Activated T-cell treated with anti-CD3 and anti-CD28 coated beads for 4 hours (primary cell): ENCODE measurements at places on chromosomes 6 and 20.

GRCh38 chr20:8148501-8148900 lies 16.4 kb downstream of the PLCB1 start:
- no peak for DNase-seq

DNA sequence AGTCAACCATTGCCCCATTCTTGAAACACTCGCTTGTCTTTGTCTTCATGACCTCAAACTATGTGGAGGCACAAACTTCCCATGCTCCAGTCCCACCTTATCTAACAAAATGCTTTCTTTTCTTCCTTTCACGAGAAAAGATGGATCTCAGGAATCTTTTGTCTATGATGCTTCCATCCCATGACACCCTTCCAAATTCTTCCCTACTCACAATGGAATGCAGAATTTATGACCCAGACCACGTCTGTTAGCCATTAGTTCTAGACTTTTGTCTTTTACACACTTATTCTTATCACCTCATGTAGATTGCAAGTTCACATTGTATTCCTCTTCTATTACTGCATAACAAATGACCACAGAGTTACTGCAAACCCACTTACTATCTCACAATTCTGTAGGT lies 24.2 kb upstream of the LAMP5 start:
- DNase-seq, result no peak

DNA sequence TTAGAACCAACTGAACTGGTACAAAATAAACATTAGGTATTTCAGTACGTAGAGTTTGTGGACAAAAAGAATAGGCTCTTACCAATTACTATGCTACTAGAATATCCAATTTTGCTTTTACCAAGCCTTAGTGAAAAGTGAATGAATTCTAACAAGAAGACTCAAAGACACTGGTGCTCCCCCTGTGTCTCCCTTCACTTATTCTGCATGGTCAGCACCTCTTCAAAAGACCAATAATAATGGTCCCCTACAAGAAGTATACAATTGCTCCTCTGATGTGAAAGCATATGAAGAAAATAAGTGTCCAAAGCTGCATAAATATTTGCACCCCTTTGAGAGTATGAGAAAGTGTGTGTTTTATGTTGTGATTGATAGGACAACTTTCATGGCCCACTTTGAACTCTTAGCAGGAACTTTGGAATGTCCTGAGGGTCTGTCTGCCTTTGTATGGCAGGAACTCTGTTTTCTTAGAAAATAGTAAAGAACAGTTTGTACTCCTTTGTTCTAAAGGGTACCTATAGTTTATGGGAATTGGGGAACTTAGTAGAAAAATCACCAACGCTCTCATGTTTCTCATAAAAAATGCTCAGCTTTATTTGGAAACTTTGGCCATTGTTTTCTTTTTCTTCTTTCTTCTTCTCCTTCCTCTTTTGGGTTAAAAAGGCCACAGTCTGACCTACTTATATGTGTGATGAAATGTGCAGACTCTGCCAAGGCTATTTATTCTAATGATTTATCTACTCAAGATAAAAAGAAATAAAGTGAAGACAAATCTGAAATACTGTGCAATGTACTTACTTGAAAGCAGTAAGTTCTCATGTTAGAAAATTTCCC lies 352.4 kb downstream of the LAMA2 start:
- no peak for DNase-seq

DNA sequence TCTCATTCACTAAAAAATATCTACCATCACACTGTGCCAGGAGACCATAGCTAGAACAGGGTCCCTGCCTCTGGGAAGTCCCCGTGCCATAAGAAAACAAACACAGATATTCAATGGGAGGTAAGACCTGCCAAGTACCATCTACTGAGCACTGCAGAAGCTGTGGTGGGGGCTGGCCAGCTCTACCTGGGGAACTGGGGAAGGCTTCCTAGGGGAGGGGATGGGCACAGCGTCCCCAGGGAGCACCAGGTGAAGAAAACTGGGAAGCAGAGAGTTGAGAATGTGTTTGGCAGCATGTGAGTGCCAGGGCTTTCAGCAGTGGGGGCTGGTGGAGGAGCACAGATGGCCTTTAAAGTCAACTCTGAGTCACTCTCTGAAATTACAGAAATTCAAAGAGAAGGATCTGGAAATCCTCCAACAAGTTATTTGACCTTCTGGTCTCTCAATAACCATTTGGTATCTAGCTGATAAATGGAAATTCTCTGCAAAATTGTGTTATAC lies 85.2 kb downstream of the SHLD1 start:
- no peak for DNase-seq

- DNase-seq, result no peak
These were observed 203.1 kb downstream of the ASCC3 start for GRCh38 chr6:100678027-100678426.

GRCh38 chr20:6140947-6141346 lies 18.1 kb upstream of the FERMT1 start:
- DNase-seq, result no peak
